NCI-H2171 treated with DMSO at 0.1 percent for 48 hours (cell line): ENCODE measurements at places on chromosomes 1 and 21.

- no peak for DNase-seq
Observed at GRCh38 chr1:167456926-167457325, 61.4 kb downstream of the CD247 start.

DNA sequence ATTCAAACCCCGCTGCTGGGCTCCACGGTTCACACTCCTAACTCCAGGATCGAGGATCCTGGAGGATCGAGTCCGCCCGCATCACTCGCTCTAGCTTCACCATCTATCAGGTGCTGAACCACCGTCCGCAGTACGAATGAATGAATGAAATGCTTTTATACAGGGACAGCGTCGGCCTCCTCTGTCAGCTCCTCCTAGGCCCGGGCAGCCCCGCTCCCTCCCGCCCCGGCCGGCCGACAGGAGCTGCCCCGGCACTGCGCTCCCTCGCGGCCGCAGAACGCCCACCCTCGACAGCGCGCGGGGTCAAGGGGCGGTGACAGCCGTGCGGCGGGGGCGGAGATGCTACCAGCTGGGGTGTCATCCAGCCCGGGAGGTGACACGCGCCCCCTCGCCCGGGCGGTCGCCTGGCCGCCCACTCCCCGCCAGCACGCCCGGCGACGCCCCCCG is 520 bp downstream of the ZBTB17 start:
- peak; percentile 48 for DNase-seq

DNA sequence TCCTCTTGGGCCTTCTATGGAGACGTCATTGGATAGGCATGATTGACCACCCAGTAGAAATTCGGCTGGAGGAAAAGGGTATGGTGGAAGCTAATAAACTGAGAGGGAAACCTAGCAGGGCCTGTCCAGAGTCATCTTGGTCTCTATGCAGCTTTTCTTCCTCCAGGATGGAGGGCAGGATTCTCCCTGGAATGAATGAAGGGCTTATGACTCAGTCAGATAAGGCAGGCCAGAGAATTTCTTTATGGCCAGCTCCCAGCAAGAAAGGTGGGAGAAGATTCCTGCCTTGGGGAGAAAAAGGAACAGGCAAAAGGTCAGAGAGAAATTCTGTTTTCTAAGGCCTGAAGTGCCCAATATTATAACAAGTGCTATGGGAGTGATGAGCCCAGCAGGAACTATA is 17.1 kb downstream of the FBLIM1 start:
- no peak for DNase-seq

DNA sequence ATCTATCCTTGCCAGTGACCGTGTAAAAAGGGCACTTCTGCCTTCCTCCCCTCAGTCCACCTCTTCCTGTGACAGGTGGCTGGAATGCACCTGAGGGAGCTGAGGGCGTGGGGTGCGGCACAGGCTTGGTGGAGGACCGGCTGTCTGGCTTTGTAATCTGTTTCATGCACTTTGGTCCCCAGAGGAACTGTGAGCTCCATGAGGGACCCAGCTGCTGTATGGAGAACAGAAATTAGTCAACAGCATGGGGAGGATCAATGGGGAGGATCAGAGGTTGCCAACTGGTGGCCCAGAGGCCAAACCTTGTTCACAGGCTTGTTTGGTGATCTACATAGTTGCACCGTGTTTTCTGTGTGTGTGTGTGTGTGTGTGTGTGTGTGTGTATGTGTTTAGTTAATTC is 19.0 kb upstream of the LUZP1 start:
- DNase-seq = peak; percentile 87

GRCh38 chr1:117499071-117499470 is 106.8 kb upstream of the TENT5C start:
- DNase-seq = no peak

GRCh38 chr1:208818770-208819445 is 574.7 kb upstream of the PLXNA2 start:
- DNase-seq = no peak

- no peak for DNase-seq
Observed at GRCh38 chr1:162663589-162664106, 31.4 kb downstream of the DDR2 start.

- DNase-seq = no peak
Observed at GRCh38 chr1:54794451-54795355, 6.4 kb downstream of the TTC22 start.

DNA sequence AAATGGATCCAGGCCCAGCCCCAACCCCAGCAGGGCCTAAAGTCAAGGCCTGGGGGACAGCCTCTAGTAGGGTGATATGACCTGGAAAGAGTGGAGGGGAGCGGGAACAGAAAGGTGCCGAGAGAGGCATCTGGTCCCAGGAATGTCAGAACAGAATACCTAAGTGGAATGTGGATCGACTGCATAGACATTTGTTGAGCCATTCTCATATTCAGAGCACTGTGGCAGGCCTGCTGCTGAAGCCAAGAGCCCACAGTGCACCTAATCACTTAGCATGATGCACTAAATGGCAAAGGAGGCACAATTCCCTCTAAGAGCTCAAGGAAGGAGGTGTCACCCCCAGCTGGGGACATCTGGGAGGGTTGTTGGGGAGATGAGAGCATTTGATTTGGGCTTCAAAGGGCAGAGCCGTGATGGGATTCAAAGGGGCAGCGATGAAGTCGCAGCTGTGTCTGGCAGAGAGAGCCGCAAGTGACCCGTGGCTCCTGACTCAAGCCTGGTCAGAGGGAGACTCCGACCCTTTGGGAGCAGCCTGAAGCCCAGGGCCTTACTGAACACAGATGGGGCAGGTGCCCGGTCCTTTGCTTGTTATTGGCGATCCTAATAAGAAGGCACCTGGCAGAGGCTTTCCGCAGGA is 8.6 kb upstream of the PKP1 start:
- DNase-seq = no peak

GRCh38 chr1:201088901-201089525 is 23.2 kb downstream of the CACNA1S start:
- no peak for DNase-seq

DNA sequence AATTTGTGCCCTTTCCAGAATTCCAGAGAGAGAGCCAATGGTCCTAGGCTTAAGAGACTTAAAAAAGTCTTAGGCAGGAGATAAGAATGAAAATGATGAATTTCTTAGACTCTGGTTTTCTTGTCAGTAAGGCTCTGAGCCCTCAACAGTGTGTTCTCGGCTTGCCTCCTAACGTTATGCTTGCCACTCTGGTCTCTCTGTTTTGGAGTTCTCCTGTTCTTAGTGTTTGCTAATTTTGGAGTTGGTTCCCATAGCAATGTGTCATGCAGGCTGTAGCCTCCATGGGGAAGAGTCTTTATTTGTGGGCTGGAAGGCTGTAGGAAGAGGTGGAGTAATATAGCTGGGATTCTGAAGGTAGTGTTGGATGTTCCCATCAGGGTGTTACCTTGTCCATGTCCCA is 19.9 kb downstream of the TBX19 start:
- DNase-seq = no peak

GRCh38 chr1:22903113-22903512 is 69.6 kb downstream of the LACTBL1 start:
- no peak for DNase-seq

DNA sequence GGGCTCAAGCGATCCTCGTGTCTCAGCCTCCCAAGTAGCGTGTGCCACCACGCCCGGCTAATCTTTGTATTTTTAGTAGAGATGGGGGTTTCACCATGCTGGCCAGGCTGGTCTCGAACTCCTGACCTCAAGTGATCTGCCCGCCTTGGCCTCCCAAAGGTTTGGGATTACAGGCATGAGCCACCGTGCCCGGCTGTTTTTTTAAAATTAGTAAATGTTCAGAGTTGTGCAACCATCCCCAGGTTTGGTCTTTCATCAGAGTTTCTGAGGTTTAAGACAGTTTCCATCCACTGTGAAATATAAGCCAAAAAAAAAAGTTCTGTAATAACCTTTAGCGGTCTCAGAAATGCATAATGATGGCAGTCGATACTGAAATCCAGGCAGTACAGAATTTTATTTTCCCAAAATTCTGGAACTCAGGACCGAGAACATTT is 550 bp upstream of the SYT11 start:
- DNase-seq = no peak
